Stimulated activated CD4-positive, alpha-beta T cell treated with anti-CD3 and anti-CD28 coated beads, Interleukin-12 subunit alpha, Interleukin-12 subunit beta, amount 100 ng/mL, for 48 hours (primary cell): ENCODE measurements at places on chromosomes 6 and 20.

DNA sequence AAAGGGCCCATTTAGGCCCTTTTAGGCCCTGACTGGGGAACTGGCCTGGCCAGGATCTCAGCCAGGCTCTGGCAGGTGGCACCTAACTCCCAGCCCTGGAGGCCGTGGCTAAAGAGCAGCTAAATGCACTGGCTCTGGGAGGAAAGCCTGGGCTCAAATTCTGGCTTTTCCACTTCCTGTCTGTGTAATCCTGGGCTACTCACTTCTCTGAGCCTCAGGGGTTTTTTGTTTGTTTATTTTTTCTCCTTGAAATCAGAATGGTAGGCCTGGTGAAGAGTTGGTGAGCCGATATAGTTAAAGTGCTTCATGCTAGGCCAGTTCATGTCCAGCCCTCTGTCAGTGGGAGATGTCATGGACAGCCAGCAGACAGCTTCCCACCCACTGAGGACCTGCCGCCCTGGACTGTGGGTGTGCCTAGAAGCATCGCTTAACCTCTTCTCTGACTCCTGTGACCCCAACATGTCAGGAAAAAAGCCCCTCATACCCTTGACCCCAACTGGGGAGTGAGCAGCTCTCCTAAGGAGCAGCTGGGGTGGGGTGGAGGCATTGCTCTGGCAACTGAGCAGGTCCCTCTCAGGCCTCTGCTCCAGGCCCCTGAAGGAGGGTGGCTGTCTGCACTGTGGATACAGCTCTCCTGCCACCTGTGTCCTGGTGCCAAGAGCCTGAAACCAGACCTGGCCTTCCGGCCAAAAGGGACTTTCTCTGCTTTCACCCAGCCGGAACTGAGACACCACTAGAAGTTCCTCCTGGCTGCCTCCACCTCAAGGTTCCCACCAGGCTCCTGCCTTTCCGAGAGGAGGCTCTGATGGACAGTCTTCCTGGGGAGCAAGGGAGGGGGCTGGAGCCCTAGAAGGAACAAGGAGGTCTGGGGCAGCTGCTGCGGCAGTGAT, 57.2 kb upstream of the MYL9 start:
- DNase-seq, result no peak

GRCh38 chr20:48581167-48581566, 246.6 kb downstream of the PREX1 start:
- no peak for DNase-seq

GRCh38 chr6:44489910-44490604, 102.6 kb downstream of the CDC5L start:
- DNase-seq, result no peak

DNA sequence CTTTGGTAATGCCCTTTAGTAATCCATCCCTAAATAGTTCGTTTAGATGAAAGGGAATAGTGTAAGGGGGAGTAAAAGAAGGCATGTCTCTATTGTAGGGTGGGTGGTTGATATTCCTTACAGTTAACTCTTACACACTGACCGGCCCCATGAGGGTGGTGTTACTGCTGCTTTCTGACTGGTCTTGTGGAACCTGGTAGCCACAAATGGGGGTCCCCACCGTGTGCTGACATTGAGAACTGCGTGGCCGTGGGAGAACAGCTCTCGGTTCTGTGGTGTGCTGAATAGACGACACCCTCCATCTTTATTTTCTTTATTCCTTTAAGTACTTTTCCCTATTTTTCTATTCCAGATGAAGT, 19.3 kb downstream of the MRAP2 start:
- DNase-seq, result no peak

GRCh38 chr20:43862438-43862837, 52.2 kb upstream of the TOX2 start:
- no peak for DNase-seq

GRCh38 chr6:15106958-15107643, 138.8 kb upstream of the JARID2 start:
- no peak for DNase-seq

DNA sequence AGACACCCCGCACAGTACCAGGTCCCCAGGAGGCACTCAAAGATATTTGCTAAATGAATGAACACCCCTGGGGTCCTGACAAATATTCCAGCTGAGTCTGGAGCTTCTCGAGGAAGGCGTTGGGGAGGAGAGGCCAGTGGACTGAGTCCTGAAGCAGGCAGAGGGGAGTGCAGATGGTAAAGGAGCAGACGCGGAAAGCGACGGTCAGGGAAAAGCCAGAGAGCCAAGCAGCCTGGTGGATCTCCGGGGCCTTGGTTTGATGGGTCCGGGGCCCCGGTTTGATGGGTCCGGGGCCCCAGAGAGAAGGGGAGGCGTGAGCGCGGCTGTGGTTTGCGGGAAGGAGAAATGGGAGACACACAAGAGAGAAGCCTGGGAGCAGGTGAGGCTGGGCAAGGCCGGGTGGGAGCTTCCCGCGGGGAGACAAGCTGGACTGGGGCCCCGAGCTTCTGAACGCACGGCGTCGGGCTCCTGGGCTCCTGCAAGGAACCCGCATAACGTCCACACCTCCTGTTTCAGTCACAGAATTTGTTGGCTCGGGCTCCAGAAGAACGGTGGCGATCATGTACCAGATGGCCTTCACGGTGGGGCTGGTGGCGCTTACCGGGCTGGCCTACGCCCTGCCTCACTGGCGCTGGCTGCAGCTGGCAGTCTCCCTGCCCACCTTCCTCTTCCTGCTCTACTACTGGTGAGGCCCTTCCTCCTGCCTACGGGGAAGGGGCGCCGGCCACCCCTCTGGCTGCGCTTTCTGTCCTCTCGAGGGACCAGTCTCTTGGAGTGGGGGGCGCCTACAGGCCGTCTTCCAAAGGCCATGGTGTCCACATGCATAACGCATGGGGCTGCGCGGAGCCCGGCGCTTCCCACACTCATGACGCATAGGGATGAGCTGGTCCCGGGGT, 12.1 kb downstream of the SLC22A1 start:
- no peak for DNase-seq

DNA sequence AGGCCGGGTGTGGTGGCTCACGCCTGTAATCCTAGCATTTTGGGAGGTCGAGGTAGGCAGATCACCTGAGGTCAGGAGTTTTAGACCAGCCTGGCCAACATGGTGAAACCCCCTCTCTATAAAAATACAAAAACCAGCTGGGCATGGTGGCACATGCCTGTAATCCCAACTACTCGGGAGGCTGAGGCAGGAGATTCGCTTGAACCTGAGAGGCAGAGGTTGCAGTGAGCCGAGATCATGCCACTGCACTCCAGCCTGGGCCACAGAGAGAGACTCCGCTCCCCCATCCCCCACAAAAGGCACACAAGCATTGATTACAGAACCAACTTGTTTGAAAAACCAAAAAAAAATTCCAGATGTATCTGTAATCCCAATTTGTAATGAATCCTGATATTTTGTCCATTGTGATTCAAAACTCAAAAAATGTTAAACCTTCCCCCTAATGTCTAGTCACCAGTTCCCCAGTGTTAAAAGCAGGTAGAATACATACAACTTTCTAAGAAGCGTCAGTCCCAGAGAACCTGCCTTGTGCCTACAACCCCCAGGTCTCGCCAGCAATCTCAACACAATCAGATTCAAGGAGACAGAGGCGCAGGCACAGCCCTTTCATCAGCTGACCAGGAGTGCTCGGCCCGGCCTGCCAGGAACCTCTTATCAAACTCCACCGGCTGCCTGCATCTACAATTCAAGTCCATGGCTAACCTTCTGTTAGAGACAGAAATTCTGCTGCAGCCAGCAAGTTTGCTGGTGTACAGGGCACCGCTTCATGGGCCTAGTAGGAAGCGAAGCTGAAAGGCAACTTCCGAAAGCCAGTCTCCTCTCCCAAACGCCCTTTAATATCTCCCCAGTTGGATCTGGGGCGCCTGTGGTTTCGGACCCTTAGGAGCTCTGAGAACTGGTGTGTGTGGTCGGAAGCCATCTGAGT, 2.1 kb downstream of the EZR start:
- no peak for DNase-seq

GRCh38 chr6:5084360-5084780, 771 bp upstream of the PPP1R3G start:
- no peak for DNase-seq

DNA sequence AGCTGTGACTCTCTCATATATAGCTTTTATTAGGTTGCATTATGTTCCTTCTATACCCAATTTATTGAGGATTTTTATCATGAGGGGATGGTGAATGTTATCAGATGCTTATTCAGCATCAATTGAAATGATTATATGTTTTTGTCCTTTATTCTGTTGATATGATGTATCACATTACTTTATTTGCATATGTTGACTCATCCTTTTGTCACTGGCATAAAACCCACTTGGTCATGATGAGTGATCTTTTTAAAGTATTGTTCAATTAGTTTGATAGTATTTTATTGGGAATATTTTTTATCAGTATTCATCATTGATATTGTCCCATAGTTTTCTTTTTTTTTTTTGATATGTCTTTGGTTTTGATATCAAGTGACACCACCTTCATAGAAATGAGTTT, 529.9 kb downstream of the MMUT start:
- DNase-seq, result no peak

DNA sequence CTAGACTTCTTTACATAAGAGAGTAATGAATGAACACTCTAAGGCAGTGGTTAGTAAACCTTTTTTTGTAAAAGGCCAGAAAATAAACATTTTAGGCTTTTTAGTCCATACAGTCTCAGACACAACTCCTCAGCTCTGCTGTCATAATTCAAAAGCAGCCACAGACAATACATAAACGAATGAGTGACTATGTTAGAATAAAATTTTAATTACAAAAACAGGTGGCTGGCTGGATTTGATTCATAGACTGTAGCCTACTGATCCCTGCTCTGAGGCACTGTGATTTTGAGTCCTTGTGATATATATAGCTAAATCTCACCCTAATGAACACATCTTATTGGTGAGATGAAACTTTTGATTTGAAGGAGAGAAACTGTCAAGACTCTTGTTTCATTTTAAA, 155.1 kb downstream of the AIG1 start:
- no peak for DNase-seq

DNA sequence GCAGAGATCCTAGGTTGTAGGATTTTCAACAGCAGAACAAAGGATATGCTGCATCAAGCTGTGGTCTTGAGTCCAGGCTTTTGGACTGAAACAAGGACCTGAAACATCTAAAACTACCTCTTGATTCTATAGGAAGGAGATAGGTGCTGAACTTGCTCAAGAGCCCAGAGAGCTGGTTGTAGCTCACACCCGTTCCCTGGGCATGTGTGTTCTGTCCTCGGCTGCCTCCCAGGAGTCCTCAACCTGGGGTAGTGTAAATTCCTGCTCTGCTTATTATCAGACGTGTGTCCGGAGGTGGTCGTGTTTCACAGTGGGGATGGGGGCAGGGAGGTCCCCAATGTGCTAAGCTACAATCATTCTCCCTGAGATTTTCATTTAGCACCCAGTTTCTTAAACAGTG, 4.8 kb downstream of the NOP56 start:
- no peak for DNase-seq

GRCh38 chr6:152423216-152424103, 213.7 kb downstream of the SYNE1 start:
- no peak for DNase-seq

- DNase-seq, result no peak
These were observed 4.0 kb downstream of the CDKN1A start for GRCh38 chr6:36682328-36683144.

DNA sequence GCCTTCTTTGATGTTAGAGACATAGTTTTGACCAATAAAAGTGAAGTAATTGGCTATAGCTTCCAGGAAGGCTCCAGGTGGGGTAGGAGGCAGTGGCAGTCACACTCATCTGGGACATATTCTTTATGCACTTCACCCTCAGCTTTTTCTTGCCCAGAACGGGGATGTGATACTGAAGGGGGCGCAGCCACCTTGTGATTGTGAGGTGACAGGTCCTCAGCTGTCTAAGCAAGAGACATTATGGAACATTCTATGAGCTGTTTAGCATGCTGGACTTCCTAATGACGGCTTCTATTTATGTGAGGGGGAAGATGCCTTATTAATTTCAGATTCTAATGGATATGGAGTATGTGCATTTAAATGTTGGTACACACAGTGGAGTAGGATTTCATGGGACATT, 151.3 kb upstream of the ZFP64 start:
- DNase-seq, result no peak

DNA sequence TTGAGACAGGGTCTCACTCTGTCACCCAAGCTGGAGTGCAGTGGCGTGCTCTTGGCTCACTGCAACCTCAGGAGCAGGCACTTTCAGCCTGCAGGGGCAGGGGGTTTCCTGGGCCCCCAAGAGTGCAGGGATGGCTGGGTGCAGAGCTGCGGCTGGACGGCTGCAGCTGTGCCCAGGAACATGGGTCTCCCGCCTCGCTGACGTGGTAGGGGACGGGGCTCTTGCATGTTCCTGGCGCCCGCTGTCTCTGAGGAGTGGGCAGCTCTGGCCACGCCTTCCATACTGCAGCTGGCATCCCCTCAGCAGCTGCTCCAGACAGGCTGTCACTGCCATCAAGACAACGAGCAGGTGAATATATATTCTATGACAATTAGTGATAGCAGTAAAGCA, 2.2 kb upstream of the DEK start:
- DNase-seq, result no peak

DNA sequence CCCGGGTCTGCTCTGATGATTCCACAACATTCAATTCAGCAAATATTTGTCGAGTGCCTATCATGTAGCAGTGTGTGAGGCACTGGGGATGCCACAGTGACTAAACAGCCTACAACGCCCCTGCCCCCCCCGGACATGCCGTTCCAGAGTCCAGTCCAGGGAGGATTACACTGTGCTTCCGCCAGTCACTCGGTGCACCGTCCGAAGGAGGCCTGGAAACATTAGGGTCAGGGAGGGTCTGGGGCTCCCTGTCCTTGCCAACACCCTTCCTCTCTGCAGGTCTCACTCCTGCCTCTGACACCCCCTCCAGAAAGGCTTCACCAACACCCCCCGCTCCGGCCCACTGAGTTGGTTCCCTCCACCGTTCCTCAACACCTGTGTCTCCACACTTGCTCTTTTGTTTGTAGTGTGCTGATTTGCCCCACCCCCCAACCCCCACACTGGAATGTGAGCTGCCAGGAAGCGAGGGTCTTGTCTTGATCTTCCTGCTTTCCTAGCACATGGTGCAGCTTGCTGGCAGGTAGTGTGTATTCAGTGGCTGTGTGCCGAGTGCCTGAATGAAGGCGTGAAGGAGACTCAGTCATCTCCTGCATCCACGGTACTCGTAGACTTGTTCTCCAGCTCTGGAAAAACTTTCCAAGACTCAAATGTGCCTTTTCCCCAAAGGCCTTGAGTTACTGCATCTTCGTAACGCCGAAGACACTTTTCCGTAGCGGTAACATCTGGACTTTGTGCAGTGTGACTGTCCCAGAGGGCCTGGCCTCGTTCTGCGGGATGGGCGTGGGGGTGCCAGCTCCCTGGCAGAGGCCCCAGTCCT, 150.4 kb downstream of the ZDHHC14 start:
- DNase-seq, result no peak

- DNase-seq, result no peak
These were observed 23.8 kb downstream of the ADGRF4 start for GRCh38 chr6:47722194-47722593.

- DNase-seq, result no peak
These were observed 5.3 kb upstream of the ZNF184 start for GRCh38 chr6:27478141-27478705.

DNA sequence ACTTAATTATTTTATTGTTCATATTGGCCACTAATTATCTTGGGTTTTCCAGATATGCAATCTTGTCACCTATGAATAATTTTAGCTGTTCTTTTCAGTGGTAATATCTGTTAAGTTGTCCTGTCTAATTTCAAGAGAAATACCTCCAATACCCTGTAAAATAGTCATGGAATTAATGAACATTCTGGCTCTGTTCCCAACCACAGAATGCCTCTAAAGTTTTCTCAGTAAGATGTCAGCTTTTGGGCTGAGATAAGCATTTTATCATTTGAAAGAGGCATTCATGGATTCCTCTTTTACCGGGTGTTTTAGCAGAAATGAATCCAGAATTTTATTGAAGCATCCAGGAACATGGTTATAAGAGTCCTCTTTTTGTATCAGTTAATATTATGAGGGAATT, 109.3 kb downstream of the WDR27 start:
- no peak for DNase-seq
